ENCODE measurements at places on chromosomes 13 and 19.
A peak's percentile ranks its signal among the peaks of the same experiment; 100 is the strongest.

- no peak for DNase-seq
Observed at GRCh38 chr13:46975173-46975572, 78.3 kb upstream of the HTR2A start.

DNA sequence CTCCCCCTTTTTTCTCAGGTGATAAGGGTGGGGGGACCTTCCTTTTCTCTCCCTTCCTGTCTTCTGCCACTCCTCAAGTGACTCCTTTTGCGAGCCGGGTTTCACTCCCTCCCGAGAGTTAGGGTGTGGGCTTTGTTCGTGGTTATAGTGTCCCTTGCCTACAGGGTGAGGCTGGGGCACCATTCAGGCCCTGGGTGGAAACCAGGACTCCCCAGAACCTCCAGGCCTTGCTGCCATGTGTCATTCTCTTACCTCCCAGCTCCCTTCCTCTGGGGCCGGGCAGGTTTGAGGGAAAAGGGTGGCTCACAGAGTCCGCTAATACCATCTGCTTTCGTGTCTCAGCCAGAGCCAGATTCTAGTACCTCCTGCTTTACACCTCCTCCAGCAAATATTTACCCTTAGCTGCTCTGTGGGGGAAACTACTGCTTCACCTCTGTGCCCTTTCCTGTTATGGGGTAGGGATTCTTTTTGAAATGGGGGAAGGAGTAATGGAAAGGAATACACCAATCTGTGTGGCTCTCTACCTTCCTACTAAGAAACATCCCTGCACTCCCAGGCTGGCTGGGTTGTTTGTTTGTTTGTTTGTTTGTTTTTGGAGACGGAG, 2.8 kb downstream of the ACTN4 start:
- no peak for DNase-seq

DNA sequence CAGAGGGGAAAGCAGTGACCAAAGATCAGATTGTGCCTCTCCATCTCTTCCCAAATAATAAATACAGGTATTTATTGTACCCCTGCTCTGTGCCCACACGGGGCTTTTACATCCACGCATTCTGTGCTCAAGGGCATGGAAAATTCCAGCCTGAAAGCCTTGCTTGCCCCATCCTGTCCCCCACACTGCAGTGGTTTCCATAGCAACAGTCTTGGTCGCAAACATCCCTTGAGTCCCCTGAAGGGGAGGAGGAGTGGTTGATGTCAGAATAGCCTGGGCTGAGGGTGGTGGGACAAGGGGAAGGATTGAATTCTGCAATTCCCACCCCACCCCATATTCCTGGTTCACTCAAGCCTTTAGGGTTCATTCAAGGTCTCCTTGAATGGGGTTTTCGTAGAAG, 41.0 kb upstream of the USP29 start:
- no peak for DNase-seq

DNA sequence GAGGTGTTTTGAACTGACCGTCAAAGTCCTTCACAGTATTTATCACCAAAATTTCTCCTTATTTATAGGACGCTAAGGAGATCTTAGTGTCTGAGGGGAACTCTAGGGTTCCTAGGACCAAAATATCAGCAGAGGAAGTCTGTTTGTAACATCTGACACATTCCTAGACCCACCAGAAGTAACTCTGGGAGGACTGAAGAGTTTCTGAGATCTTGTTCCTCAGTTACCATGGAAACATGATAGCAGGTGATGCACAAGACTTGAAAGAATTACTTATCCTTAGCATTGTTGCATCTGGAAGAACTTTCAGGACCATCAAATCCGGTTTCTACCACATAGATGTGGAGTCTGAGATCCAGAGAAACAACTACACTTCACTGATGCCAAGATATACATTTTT, 164.6 kb downstream of the IER2 start:
- no peak for DNase-seq

- no peak for DNase-seq
Observed at GRCh38 chr13:57784633-57785032, 153.1 kb downstream of the PCDH17 start.

GRCh38 chr13:112819816-112820215, 130.0 kb downstream of the ATP11A start:
- DNase-seq = no peak

GRCh38 chr19:51742789-51743188, 8.9 kb downstream of the FPR1 start:
- no peak for DNase-seq

- DNase-seq = peak; percentile 24
Observed at GRCh38 chr13:98476106-98476505, 100.8 kb downstream of the STK24 start.

GRCh38 chr19:50843205-50843604, 9.8 kb upstream of the KLK15 start:
- DNase-seq = no peak
